Activated CD4-positive, CD25-positive, alpha-beta regulatory T cell (primary cell): ENCODE measurements at places on chromosomes 16 and 17.

DNA sequence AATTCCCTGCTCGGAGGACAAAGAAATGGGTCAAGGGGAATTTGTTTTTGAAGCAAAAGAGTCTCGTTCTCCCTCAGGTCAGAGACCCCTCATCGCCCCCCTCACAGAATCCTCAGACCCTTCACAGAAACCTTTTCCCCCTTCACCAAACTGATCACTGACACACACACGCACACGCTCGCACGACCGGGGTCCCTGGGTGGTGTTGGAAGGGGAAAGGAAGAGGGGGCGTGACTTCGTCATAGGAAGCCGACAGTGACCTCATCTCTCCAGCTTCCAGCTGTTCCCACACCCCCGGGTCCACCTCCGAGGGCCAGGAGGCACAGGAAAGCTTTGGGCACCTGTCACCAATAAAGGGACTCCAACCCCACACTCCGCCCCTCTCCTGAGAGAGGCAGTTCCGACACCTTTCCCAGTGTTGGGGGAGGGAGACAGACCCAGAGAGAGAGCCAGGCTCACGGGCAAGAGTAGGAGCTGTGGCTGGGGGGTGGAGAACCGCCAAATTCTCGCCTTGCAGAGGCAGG lies 1.2 kb downstream of the ASGR1 start:
- DNase-seq: no peak

DNA sequence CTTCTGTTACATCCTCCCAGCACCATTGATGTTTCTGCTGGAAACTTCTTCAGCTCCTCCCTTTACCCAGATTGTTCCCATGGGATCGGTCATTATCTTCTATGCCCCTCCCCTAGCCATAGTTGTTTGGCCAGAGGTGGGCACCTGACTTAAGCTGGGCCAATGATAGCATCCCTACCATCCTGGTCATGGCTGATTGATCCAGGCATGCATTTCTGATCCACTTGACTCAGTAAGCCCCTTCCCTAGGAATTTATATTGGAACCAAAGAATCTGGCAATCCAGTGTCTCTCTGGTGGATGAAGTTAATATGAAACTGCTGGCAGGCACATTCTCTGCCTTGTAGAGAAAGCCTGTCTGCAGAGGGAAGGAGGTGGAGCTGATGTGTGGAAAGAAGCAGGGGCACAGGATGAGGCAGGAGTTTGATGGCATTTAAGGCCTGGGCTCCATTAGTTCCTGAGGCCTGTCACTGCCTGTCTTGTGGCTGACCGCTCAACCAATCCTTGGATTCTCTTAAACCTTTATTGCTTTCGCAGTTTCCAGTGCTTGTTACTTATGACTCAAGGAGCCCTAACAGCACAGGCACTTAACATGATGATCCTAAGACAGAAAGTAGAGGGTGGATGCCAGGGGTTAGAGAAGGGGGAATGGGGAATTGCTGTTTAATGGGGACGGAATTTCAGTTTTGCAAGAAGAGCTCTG lies 152.4 kb downstream of the ABCC12 start:
- no peak for DNase-seq

GRCh38 chr17:70314506-70314905 lies 145.2 kb downstream of the KCNJ2 start:
- DNase-seq: no peak

GRCh38 chr16:2511128-2511800 lies 2.5 kb upstream of the ATP6V0C start:
- no peak for DNase-seq

DNA sequence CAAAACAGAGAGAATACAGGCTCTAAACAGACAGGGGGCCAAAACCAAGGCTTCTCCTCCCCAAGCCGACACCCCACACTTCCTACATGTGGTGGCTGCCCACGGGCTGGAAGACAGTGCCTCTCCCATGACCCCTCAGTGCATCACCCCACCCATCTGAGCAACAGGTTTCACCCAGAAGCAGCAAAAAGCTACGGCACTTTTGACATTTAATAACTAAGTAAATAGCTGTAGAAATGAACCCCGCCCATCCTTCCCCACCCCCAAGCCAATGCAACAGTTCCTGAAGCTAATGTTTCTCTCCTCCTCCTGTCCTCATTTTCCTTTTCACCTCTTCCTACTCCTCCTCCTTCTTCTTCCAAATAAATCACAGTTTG lies 9.9 kb upstream of the SOX9 start:
- no peak for DNase-seq

DNA sequence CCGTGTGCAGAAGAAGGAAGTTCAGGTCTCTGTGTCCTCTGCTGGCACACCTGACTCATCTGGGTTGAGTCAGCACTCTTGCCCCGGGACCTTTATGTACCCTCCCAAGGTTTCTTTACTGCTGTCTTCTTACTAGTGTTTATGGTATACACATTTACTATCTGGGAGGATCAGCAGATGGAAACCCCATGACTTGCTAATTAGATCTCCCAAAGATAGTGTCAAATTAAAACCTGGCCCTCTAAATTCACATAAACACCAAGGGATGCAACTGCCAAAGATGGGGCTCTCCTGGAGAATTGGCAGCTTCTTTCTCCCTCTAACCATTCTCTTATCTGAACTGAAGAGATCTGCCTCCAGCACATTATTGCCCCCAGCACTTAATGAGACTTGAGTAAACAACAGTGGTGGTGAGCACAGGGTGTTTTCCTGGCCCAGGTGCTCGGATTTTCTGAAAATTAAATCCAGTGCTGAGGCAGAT lies 718.1 kb upstream of the SOX9 start:
- no peak for DNase-seq

DNA sequence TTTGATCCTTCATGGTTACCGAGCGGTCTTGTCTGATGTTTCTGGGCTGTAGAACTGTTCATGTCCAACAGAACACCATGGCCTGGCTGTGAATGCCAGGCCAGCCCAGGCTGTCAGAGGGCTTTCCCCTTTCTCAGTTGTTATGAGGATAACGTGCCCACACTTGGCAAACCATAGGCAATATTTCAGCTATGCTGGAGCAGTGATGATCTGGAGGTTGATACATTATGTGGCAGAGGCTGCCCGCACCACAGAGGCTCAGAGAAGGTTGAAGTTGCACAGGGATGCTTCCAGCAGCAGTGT lies 92.9 kb downstream of the C16orf78 start:
- DNase-seq: no peak

- DNase-seq: no peak
These were observed 15.5 kb downstream of the AXIN2 start for GRCh38 chr17:65545705-65546523.

- no peak for DNase-seq
These were observed 5.0 kb downstream of the GCGR start for GRCh38 chr17:81808778-81809555.

GRCh38 chr16:25093208-25094061 lies 18.1 kb upstream of the LCMT1 start:
- DNase-seq: no peak

DNA sequence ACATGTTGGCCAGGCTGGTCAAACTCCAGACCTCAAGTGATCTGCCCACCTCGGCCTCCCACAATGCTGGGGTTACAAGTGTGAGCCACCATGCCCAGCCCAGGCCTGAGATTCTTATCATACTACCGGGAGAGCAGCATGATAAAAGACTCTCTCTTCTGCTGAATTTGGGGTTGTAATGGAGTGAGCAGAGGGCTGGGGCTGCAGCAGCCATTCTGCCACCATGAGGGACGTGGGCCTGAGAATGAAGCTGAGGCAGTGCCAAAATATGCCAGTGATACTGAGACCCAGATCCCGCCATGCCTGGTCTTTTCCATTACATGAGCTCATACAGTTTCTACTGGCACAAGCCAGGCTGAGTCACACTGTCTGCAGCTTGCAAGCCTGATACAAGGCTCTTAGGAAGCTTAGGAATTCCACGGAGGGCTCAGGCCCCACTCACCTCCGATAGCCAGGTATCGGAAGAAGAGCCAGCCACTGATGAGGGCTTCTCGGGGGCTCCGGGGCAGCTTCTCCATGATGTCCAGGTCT lies 19.6 kb upstream of the P2RX1 start:
- no peak for DNase-seq

DNA sequence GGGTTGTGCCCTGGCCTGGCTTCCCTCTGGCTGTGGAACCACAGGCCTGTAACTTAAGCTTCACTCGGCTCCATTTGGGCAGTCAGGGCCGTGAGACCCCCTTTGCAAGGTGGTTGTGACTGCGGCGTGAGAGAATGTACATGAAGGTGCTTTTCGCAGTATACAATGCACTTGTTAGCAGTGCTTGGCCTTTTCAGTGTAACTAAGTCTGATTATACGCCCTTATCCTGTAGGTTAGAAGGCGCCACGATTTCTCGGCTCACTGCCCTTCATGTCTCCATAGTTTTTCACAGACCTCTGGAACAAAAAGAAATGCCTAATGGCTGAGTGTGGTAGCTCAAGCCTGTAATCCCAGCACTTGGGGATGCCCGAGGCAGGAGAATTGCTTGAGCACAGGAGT lies 13.3 kb downstream of the SAP30BP start:
- DNase-seq: no peak

DNA sequence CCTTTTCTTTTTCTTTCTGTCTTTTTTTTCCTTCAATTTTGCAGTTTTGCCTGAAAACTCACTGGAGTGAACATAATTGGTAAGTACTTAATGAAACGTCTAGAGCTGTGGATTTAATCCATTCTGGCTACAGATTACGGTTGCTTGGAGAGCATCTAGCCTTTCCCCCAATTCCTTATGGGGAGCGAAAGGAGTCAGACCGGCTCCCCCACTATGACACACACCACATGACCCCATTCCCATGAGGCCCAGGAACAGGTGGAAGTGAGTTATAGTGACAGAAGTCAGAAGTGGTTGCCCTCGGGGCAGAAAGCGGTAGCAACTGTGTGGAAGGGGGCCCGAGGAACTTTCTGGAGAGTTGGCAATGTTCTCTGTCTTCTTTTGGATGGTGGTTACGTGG lies 41.2 kb downstream of the EMP2 start:
- DNase-seq: no peak

- no peak for DNase-seq
These were observed 22.0 kb upstream of the SSTR5 start for GRCh38 chr16:1050516-1050915.

GRCh38 chr16:87764600-87765472 lies 950 bp downstream of the KLHDC4 start:
- no peak for DNase-seq

- no peak for DNase-seq
These were observed 10.9 kb downstream of the HDAC5 start for GRCh38 chr17:44112284-44113280.

DNA sequence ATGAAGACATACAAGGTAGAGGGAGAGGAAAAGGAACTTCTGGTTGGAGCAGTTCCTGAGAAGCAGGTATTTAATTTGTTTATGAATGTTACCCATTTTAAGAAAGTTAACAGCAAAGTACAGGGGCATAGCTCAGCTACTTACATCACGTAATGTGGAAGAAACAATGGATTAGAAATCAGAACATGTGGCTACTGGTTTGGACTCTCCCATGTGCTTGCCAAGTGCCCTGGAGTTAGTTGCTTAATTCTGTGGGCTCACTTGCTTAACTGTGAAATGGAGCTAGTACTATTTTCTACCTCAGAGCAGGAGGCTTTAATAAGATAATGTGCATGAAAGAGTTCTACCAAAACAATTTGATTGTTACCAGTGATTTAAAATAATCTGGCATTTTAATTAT lies 27.3 kb downstream of the RSPRY1 start:
- no peak for DNase-seq

DNA sequence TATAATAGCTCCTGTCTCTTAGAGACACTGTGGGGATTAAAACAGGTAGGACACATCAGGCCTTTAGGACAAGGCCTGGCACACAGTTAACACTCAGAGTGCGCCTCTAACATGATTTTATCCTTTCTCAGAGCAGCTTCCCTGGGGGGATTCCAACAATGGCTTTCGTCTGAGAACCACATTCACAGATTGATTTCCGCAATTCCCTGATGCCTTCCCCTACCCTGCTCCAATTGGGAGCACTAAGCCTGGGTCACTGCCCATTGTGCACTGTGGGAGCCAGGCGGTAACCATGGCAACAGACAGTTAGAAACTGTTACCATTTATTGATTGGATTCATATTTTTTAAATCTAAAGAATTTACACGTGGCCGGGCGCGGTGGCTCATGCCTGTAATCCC lies 5.9 kb upstream of the ALKBH5 start:
- DNase-seq: no peak

- no peak for DNase-seq
These were observed 37.8 kb downstream of the GDE1 start for GRCh38 chr16:19484096-19484495.

DNA sequence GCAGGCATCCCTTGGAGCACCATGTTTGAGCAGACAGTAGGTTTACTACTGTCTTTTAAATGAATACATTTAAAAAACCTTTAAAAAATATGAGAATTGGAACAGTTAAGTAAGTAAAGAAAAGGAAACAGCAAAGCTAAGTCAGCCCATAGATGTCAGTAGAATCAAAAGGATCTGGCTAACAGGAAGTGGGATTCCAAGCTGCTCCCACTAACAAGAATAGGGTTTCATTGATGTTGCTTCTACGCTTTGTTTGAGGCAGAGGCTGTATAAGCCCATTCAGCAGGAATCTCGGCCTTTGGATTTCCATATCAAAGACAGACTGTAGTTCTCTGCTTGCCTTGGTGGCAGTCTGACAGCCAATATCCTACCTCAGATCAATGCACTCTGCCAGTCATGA lies 122.9 kb upstream of the ELAC2 start:
- DNase-seq: no peak

DNA sequence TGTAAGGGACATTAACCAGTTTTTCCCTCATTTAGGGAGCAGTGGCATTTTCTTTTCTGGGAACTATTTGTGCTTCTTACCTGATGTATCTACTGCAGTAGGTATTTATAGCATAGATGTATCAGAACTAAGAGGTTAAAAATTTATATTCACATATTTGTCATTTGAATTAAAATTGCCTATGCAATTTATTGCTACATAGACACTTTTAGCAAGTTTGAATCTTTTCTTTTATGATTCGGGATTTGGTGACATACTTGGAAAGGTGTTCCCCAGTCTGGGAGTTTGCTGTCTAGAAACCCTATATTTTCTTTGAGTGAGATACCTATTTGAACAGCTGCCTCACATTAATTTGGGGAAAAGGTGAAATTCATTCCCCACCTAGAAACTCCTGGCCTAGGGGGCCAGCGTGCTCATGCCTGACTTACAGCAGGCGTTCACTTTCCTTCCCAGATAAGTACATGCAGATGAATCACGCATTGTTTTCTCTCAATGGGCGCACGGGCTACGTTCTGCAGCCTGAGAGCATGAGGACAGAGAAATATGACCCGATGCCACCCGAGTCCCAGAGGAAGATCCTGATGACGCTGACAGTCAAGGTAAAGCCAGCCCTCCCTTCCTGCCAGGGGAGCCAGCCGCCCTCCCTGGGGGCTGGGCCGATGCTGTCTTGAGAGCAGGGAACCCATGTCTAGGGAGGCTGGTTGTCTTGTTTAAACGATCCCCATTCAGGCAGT lies 73.8 kb downstream of the SDR42E1 start:
- no peak for DNase-seq

DNA sequence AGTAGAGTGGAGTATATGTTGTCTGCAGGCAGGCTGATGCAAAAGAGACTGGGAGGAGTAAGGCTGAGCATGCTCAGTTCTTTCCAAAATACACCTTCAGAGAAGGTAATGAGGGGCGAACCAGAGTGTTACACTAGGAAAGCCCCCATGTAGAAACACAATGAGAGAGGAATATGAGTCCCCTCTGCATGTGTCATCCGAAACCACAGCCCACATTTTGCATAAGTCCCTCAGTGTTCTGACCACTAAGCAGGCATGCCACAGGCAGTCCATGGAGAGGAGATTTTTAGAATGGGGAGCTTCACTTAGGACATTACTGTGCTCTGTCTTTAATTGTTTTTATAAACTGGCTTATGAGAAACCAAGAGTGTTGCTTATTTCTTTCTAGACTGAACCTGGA lies 32.0 kb downstream of the SLC6A2 start:
- no peak for DNase-seq

- DNase-seq: no peak
These were observed 21.8 kb downstream of the CEP131 start for GRCh38 chr17:81200695-81201580.
